ENCODE measurements at places on chromosomes 7 and 10.
A peak's percentile ranks its signal among the peaks of the same experiment; 100 is the strongest.

- no peaks in the 10 kb centered on the region for H3K27me3 ChIP-seq
- no peak overlapping the region for H3K4me3 ChIP-seq
- H3K4me1 ChIP-seq, result no peaks in the 10 kb centered on the region
- no peak for DNase-seq
- H3K36me3 ChIP-seq, result no peaks in the 10 kb centered on the region
Measured at GRCh38 chr7:8560501-8560900, 127.1 kb downstream of the NXPH1 start.

- no peak overlapping the region for H3K27ac ChIP-seq
- no peak for DNase-seq
- 0 out of 2 replicates have a peak, but pooled peaks cover 2% of the 10 kb centered on the region for H3K36me3 ChIP-seq
- H3K27me3 ChIP-seq, result no peaks in the 10 kb centered on the region
- no peak overlapping the region for H3K4me3 ChIP-seq
Measured at GRCh38 chr10:84407388-84408049, 79.1 kb downstream of the CCSER2 start.

- no peaks in the 10 kb centered on the region for H3K36me3 ChIP-seq
- no peaks in the 10 kb centered on the region for H3K4me1 ChIP-seq
- no peak overlapping the region for H3K27ac ChIP-seq
- no peak for DNase-seq
- H3K27me3 ChIP-seq, result no peaks in the 10 kb centered on the region
Measured at GRCh38 chr10:120788771-120789170, 62.4 kb upstream of the WDR11 start.

GRCh38 chr7:129381710-129382484, 52.3 kb upstream of the STRIP2 start:
- H3K4me3 ChIP-seq, result no peak overlapping the region
- H3K27me3 ChIP-seq, result no peaks in the 10 kb centered on the region
- DNase-seq, result no peak
- no peak overlapping the region for H3K27ac ChIP-seq
- 0 out of 2 replicates have a peak, but pooled peaks cover 1% of the 10 kb centered on the region for H3K36me3 ChIP-seq

DNA sequence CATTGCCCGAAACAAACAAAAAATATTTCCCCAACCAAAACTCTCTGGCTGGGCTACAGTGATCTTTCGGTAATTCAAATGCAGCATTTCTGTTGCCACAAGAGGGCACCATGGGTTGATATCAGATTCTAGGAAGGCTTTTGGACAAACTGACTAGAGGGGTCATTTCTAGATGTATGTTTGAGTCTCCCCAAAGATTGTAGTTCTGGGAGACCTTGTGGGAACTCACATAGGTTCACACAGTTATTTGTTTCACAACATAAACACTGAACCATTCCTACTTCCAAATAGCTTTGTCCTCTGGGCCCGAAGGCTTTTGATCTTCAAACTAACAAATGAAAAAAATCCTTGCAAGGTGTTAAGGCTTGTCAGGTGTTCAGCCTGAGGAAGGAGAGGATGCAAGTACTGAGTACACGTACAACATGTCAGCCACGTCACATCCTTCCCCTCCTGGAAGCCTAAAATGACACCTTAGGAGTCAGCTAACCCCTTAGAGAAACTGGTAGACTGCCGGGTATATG, 37.0 kb upstream of the IL15RA start:
- peaks cover 4% of the 10 kb centered on the region for H3K4me1 ChIP-seq
- H3K4me3 ChIP-seq, result no peak overlapping the region
- H3K27me3 ChIP-seq, result peaks cover 11% of the 10 kb centered on the region
- DNase-seq, result peak; percentile 42

- no peaks in the 10 kb centered on the region for H3K4me1 ChIP-seq
- H3K36me3 ChIP-seq, result no peaks in the 10 kb centered on the region
- DNase-seq, result peak; percentile 2
- H3K4me3 ChIP-seq, result no peak overlapping the region
- no peak overlapping the region for H3K27ac ChIP-seq
Measured at GRCh38 chr7:64849250-64849923, 53.7 kb upstream of the ZNF273 start.

DNA sequence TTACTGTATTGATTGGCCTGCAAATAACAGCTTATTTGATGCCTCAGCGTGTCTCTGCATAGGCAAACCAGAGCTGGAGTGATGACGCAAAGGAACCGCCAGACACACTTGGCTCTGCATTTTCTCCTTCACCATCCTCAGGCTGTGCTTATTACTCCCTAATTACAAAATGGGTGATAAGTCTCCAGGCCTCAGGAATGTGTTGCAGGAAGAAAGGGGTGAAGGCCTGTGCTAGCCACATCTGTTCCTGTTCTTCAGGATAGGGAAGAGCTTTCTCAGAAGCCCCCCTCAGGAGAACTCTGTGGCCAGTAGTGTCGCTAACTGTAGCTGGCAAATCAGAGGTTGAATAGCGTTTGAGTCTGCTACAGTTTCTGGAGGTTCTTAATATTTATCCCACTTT, 5.1 kb downstream of the TDRD1 start:
- DNase-seq, result no peak
- H3K27me3 ChIP-seq, result peaks cover 8% of the 10 kb centered on the region
- no peaks in the 10 kb centered on the region for H3K4me1 ChIP-seq

- no peaks in the 10 kb centered on the region for H3K27me3 ChIP-seq
- H3K4me1 ChIP-seq, result peaks cover 3% of the 10 kb centered on the region
- H3K27ac ChIP-seq, result no peak overlapping the region
- no peak overlapping the region for H3K4me3 ChIP-seq
- no peaks in the 10 kb centered on the region for H3K36me3 ChIP-seq
- DNase-seq, result no peak
Measured at GRCh38 chr10:2974083-2974482, 93.3 kb upstream of the PFKP start.

GRCh38 chr7:118039963-118040489, 143.9 kb upstream of the LSM8 start:
- no peaks in the 10 kb centered on the region for H3K27me3 ChIP-seq
- DNase-seq, result no peak
- no peak overlapping the region for H3K27ac ChIP-seq
- H3K36me3 ChIP-seq, result no peaks in the 10 kb centered on the region
- no peak overlapping the region for H3K4me3 ChIP-seq

DNA sequence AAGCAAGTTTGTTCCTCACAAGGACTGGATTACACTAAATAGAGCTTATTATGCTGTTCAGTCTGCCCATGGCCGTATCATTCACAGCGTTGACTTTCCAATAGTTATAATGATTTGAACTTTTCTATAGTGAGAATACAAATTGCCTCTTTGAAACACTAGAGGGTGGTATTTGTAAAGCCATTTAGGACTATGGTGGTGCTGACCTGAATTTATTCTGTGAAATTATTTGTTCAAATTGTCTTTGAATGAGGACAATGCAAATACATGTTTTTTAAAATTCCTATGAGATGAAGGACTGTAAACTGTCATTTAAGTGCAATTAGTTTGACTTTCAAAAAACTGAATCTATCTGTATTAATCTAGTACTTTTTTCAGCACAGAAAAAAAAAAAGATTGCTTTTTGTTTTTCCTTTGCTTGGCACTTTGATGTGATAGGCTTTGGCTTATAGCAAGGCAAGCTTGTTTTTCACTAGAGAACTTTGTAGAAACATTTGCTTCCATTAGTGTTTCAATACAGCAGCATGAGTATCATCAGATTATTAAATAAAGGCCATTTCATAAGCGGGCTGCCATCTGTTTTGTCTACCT, 122.7 kb upstream of the TMEM229A start:
- H3K27ac ChIP-seq, result no peak overlapping the region
- no peak overlapping the region for H3K4me3 ChIP-seq
- peak; percentile 44 for DNase-seq

DNA sequence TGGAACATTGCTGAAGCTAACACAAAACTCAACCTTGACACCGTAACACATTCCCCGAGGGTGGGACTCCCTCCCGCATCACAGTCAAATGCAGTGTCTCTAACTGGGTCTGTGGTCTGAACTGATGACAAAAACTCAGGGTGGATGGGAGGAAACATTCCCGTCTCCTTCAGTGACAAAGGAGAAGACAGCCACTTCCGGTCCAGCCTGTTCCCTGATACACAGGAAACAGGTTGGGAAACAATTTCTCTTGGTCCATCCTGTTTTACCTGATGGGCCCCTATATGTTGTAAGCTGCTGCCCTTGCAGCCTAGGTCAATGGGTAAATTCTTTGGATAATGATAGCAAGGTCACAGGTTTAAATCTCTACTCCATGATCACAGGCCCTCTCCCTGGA, 20.4 kb downstream of the SLC13A4 start:
- H3K27me3 ChIP-seq, result no peaks in the 10 kb centered on the region
- H3K36me3 ChIP-seq, result no peaks in the 10 kb centered on the region
- DNase-seq, result no peak
- no peak overlapping the region for H3K4me3 ChIP-seq

- no peaks in the 10 kb centered on the region for H3K36me3 ChIP-seq
- no peak overlapping the region for H3K27ac ChIP-seq
- no peaks in the 10 kb centered on the region for H3K4me1 ChIP-seq
- no peak for DNase-seq
Measured at GRCh38 chr7:158375034-158375433, 212.6 kb downstream of the PTPRN2 start.

DNA sequence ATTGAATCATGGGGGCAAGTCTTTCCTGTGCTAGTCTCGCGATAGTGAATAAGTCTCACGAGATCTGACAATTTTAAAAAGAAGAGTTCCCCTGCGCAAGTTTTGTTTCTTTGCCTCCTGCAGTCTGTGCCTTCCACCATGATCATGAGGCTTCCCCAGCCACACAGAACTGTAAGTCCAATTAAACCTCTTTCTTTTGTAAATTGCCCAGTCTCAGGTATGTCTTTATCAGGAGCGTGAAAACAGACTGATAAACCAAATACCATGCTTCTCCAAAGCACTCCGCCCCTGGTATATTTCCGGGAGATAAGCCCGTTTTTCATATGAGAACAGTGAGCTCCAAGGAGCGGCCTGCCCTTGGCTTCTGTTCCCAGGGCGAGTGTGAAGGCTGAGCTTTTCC, 118.9 kb downstream of the EVX1 start:
- no peak overlapping the region for H3K4me3 ChIP-seq
- H3K27ac ChIP-seq, result no peak overlapping the region
- peaks cover 10% of the 10 kb centered on the region for H3K27me3 ChIP-seq
- no peaks in the 10 kb centered on the region for H3K36me3 ChIP-seq

DNA sequence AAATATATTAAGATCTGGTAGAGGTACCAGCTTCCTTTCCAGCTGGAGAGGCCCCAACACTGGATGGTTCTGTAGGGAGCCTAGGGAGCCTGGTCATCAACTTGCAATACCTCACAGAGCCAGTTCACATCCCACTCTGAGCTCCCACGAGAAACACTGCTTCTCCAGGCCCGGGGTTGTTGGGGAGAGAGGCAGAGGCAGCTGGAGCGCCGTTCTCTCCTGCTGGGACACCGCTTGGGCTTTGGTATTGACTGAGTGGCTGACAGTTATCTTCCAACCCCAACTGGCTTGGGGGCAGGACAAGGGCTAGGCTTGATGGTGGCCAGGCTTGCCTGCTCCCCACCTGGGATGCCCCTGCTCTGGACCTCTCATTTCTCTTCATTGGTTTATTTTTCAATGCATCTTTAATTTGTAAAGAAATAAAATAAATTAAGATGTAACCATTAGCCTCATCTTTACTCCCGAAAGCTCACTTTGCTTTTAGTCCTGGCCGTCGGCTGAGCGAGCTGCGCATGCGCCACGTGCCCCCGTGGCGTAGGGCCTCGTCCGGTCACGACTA, 10.0 kb upstream of the CHCHD1 start:
- peak; percentile 73 for DNase-seq
- peak overlapping the region; percentile 91 for H3K27ac ChIP-seq
- peak overlapping the region; percentile 72 for H3K4me3 ChIP-seq
- peaks cover 7% of the 10 kb centered on the region for H3K4me1 ChIP-seq

DNA sequence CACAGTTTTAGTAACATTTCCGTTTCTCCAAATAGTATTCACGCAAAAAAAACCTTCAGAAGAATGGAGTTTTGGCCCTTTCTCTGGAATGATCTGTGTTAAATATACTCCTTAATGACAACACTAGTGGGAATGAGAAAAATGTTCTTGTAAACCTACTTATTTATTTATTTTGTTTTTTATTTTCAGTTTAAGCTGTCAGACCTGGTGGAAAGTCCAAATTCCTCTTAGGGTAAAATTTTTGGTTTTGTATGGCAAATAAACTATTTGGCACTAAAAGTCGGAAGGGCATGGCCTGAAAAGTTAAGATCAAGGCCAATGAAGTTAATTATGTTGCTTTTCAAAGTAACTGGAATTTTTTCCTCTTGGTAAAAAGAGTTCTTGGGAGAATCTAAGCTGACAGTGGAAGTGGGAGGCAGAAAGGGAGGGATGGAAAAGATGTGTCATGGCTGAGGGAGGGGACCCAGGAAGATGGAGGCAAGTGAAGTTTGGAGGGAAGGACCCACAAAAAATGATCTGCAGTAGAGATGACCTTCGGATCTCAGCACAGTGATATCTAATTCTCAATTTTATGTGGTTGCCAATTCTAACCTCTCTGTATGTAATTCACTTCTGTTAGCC, 33.5 kb upstream of the VPS41 start:
- H3K4me3 ChIP-seq, result no peak overlapping the region
- no peaks in the 10 kb centered on the region for H3K36me3 ChIP-seq
- H3K27ac ChIP-seq, result no peak overlapping the region
- H3K4me1 ChIP-seq, result no peaks in the 10 kb centered on the region
- DNase-seq, result no peak
- H3K27me3 ChIP-seq, result peaks cover 1% of the 10 kb centered on the region

All from IMR-90 (cell line).